Spinal cord (tissue), 10 donors: ENCODE measurements at places on chromosomes 12 and 14. TPM values are rescaled to one million over a fixed set of nuclear protein-coding genes. Genes with fewer than 3 reads are reported as not detected.

The INHBE gene
- not detected for total RNA-seq

The IL26 gene
- not detected for total RNA-seq

GRCh38 chr12:91633734-91634357, 451.2 kb upstream of the DCN start:
- DNase-seq = no peak

- no peak for DNase-seq
Observed at GRCh38 chr14:77556946-77557345, 58.3 kb upstream of the ISM2 start.

- no peak for DNase-seq
Observed at GRCh38 chr12:91177381-91177780, 5.2 kb downstream of the DCN start.
